ENCODE measurements at places on chromosomes 16 and 17. TPM values are rescaled to one million over a fixed set of nuclear protein-coding genes. Genes with fewer than 3 reads are reported as not detected.
A peak's percentile ranks its signal among the peaks of the same experiment; 100 is the strongest.

- DNase-seq, result no peak
These were observed 591.7 kb downstream of the MAF start for GRCh38 chr16:79008869-79009179.

DNA sequence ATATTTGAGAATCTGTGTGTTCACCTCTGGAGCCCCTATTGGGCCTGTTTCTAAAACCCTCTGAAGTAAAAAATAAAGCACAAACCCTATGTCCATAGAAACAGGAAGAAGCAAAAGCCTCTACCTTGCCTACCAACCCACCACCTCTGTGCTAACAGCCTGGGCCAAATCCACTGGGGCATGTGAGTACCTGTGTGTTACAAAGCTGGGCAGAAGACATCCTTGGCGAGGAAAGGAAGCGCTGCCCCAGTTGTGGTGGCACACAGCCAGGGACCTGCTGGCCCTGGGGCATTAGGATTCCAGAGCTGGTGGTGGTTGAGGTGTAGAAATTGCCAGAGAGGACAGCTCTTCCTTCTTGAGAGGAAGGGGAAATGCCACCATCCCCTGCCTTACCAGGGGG, 30.0 kb downstream of the MYO18A start:
- no peak for DNase-seq

Gene RND2
- total RNA-seq, result 0.05 TPM

GRCh38 chr16:68374961-68375660, 64.3 kb downstream of the PRMT7 start:
- DNase-seq, result no peak

GRCh38 chr17:34820248-34820801, 140.9 kb downstream of the CCT6B start:
- no peak for DNase-seq

- DNase-seq, result no peak
These were observed 95.0 kb downstream of the RAB11FIP4 start for GRCh38 chr17:31486351-31487062.

DNA sequence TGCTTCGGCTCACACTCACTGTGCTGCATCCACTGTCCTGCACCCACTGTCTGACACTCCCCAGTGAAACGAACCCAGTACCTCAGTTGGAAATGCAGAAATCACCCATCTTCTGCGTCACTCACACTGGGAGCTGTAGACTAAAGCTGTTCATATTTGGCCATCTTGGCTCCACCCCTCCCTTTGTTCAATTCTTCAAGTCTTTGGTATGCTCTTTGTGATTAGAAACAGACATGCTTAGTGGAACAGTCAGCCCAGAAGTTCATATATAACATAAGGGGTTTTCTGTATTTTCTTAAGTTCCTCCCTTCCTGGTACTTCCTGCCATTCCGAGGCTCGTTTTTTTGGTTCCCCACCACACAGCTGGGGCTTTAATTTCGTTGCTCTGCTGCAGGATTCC, 398.5 kb upstream of the DYNLRB2 start:
- DNase-seq, result no peak

DNA sequence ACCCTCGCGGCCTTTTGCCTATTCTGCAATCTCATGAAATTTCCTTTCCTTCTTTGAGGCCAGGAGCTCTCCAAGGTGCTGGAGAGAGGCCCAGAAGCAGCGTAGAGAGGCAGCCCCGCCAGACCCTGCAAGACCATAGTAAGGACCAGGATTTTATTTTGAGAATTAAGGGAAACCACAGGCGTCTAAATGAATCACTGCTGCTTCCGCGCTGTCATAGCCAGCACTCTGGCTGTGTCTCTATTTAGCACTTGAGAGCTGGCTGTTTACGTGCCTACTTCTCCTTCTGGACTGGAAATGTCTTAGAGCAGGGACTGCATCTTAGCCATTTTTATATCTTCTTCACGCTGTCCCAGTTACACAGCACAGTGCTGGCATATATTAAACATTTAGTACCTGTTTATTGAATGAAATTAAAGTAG, 37.6 kb upstream of the PIRT start:
- DNase-seq, result no peak

GRCh38 chr17:73156166-73156840, 8.5 kb upstream of the SSTR2 start:
- DNase-seq, result peak; percentile 48

GRCh38 chr17:77356109-77356689, 215.4 kb downstream of the SEC14L1 start:
- no peak for DNase-seq

Gene TMEM106A
- total RNA-seq, result 18.5 TPM

Gene LGALS9B
- total RNA-seq, result not detected

Gene CBX4
- 18.5 TPM for total RNA-seq

Gene SLC16A6
- 3.1 TPM for total RNA-seq

DNA sequence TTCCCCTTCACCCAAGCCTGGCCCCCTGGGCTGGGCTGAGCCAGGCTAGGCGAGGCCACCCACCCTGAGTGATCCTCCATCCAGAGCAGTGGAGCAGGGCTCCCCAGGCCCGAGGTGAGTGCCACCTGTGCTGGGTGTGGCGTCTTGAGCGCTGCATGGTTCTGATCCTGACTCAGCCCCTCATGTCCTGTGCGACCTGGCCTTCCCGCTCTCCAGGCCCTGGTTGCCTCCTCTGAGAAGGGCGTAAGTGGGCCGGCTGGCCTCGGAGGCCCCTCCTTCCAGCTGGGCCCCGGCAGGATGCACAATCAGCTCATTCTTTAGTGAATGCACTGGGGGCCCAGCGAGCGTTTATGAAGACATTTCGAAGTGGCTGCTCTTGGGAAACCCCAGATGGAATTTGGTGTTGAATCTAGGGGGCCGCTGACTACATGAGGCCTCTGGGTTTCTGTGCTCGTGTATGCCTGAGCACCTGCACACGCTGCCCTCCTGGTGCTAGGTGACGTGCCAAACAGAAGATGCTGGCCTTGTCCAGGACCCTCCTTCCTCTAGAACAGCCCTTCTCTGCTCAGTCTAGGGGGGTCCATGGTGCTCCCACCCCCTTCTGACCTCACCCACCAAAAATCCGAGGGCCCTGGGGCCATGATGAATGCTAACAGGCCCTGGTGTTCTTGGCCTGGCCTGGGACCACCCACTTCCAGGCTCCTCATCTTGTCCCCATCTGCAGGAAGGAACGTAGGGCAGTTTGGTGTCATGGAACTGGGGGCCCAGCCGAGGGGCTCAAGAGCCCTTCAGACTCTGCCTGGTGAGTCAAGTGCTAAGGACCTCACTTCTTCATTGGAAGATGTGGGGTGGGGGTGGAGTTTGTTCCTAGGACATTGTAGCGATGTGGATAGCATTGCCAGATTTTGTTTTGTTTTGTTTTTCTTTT, 3.6 kb upstream of the TMEM92 start:
- no peak for DNase-seq

- DNase-seq, result no peak
These were observed 49.3 kb downstream of the NSRP1 start for GRCh38 chr17:30165960-30166359.

- DNase-seq, result no peak
These were observed 1417.0 kb upstream of the CDH8 start for GRCh38 chr16:63453261-63453660.

DNA sequence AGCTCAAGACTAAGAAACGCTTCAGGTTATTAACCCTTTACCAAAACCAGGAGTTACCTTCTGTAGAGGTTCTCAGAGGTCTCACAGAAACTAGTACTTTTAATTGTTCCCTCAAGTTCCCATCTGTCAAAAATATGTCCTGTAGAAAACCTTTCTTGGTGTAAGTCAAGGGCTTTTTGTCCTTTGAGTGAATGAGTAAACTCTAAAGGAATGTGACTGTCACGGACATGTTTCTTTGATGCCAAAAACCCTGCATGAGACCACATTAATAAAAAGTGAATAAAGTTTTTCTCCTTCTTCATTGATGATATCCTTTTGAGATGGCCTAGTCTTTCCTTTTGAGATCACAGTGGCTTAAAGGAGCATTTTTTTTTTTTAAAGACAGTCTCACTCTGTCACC, 102.9 kb downstream of the NLK start:
- no peak for DNase-seq

Gene C16orf95
- 12.4 TPM for total RNA-seq

- DNase-seq, result no peak
These were observed 258.6 kb downstream of the NTN1 start for GRCh38 chr17:9279893-9280292.

DNA sequence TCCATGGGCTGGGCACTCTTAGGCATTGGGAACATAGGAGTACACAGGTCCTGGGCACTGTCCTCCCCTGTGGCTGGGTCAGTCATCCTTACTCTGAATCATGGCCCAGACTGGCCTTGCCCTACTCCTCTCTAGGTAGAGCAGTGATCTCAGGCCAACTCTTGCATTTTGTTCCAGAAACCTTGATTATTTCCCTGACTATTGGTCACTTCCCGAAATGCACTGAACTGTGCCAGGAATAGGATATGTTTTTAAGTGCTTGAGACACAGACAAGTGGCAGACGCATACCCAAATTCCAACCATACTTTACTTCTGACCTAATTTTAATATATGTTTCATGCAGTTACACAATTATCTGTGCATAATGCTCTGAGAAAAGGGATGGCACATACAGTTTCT, 10.3 kb downstream of the KRABD2 start:
- DNase-seq, result no peak

DNA sequence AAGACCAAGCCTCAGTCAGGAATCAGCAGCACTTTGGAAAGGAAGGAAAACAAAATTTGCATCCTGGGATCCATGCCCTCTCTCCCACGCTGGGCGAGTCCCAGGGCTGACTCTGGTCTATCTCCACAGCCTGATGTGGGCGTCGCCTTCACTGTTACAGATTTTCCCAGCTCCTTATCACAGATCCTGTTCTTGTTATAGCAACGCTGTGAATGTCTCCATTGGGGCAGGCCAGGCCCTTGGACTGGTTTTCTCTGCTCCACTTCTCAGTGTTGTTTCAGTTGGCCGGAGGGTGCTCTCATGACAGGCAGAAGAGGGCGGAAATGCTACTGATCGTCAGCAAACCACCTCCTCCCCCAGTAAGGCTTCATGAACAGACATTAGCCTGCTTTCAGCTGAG, 127.9 kb upstream of the CDH11 start:
- no peak for DNase-seq

- no peak for DNase-seq
These were observed 22.3 kb upstream of the HLF start for GRCh38 chr17:55242476-55242875.

DNA sequence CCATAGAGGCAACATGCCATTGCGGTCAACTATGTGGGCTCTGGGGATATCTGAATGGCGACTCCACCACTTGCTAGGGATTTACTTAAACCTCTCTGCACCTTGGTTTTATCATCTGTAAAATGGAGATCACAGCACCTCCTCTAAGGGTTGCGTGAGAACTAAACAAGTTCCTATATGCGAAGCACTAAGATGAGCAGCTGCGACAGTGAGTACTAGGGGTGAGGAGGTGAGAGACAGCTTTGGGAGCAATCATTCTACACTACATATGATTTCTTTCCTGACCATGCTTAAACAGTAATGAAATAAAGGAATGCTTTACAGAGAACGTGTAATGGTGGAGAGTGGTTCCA, 61.4 kb downstream of the CREBBP start:
- no peak for DNase-seq

DNA sequence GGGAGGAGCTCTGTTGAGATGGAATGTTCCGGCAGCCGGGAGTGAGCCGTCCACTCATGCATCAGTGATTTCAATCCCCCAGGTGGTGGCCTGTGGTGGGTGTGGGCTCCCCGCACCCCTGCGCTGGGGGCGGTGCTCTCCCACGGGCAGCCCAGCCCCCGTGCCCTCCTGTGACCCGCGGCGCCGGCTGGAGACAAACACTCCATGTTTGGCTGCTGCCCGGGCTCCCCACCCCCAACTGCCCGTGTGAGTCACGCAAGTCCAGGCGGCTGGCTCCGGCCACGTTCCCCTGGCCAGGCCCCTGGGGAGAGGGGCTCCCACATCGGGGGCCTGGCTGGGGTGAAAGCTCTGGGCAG, 29.4 kb downstream of the CACNA1H start:
- no peak for DNase-seq

DNA sequence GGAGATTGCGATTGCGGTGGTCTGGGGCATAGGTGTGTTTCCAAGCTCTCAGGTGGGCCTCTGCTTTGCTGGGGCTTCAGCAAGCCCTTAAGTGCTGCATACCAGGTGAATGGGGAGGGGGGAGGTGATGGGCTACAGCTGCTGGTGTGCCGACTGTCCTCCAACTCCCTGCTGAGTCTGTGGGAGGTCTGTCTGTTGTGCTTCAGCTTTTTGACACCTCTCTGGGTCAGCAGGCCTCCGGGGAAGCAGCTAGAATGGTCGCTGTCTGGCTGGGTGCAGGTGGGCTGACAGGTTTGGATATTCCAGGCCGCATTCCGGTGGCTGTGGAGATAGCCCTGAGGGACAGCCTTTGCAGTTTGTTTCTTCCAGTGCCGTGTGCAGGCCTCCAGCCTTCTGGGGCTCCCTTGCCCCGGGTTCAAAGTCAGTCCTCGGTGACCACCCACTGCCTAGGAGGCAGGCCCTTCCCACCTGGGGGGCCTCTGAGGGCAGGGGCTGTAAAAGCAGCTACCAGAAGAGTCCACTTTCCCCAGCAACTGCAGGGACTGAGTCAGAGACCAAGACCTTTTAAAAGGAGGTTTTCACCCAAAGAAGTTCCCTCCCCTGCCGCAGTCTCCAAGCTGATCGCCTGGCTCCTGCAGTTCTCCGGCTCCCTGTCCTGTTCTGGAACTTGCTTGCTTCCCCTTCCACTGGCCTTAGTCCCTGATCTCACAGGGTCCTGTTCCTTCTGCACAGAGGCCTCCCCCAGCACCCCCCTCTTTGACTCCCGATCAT, 2.0 kb upstream of the TTYH2 start:
- no peak for DNase-seq

DNA sequence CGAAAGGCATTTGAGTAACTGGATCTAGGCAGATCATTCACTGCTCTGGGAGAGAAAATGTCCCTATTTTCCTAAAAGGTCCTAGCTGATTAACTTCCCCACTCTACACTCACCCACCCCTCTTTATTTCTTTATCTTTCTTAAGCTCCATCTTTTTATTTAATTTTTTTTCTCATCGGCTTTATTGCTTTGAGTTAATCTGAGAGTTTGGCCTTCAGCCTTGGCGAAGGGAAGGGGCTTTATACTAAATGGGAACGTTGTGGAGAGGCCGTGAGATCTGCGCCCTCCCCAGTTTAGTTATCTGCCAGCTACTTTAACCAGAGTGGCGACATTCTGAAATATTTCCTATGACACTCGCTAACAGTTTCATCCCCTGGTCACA, 882 bp upstream of the TOX3 start:
- DNase-seq, result no peak

Gene OR4D2
- total RNA-seq, result not detected

- no peak for DNase-seq
These were observed 28.1 kb upstream of the BEAN1 start for GRCh38 chr16:66399031-66399430.

Gene CHRNE
- 0.44 TPM for total RNA-seq

- no peak for DNase-seq
These were observed 12.9 kb downstream of the NLRC3 start for GRCh38 chr16:3564130-3564888.

DNA sequence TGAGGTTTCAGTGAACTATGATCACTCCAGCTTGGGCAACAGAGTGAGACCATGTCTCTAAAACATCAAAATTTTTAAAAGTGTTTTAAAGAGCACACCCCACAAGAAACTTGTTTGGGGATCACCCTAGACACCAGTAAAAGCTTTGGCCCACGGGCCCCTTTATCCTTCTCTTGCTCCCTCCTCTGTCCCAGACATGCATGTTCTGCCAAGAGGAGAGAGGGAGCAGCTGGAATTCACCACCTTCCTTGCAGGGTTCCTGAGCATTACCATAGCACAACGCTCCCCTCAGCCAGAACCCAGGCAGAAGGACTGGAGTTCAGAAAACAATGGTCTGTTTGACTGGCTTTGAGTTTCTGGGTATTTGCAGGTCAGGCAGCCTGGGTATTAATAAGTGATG, 214.3 kb upstream of the CDH5 start:
- DNase-seq, result no peak

Gene EFNB3
- total RNA-seq, result not detected

Measured in activated T-helper 2 cell treated with anti-CD3 and anti-CD28 coated beads, Interferon-gamma antibody, Interleukin-2, Interleukin-4, amounts not matched to agents 10 μg/mL and 5 μg/mL and 100 μg/mL, durations not matched to agents 14 hours and 24 hours and 36 hours (primary cell).